ENCODE measurements at places on chromosomes 3 and 15.

DNA sequence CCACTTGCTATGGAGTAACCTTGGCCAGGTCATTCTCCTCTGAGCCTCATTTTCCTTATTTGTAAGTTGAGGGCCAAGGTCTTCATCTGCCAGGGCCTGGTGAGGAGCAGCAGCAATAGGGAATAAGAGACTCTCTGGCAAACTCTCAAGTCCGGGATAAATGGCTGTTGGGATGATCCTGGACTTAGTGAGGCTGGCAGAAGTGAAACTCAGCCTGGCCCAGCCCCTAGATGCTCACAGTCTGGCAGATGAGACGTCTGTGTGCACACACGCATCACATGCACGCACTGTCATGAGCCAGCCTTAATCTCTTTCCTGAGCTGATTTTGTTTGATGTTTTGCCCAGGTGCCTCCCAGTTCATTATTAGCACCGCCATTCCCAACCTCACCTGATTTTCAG lies 26.8 kb downstream of the SLC6A6 start:
- no peak for DNase-seq

DNA sequence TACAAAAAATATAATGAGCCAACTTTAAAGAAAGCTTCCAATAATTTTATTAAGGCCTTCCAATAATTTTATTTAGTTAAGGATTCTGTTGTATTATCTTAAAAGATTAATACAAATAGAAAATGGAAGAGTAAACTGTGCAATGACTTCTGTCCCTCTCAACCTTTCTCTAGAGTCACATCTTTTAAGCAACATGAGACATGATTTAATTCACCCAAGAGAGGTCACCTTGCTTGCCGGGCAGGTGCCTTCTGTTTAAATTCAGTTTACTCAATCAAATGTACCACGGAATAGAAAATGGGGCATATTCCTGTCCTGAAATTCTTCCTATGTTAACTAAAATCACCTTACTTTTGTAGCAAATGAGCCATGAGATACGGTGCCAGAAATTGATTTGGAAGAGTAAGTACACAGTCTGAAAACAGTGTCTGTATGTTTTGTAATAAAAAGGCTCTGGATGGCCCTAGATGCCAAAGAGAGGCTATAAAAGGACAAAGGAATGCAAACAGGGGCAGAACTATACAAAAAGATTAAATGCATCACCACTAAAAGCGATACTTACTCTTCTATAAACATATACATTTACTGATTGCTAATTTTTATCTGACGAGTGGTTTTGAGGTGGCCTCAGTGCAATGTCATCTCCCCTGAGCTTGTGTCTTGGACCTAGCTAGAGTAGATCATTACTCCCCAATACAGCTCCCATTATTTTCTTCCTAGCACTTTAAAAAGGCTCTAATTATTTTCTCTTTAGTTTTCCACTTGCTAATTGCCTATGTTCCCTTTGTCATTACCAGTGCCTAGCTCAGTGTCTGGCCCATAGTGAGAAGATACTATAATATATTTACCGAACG lies 134.0 kb downstream of the FHIT start:
- DNase-seq, result no peak

DNA sequence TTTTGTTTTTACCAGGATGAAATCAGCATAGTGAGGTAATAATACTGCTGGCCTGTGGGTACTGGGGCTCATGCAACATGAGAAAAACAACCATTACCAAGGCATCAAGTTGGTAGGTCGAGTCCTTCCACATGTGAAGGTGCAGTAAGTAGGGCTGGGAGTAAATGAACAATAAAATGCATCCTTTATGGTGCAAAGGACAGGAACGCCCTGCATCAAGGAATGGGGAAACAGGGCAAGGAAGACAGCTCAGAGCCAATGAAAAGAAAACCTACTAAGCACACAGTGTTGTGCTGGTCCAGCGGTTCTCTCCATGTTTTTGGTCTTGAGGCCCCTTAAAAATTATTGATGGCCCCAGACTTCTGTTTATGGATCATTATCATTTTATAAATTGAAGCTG lies 168.5 kb upstream of the TPM1 start:
- DNase-seq, result no peak

DNA sequence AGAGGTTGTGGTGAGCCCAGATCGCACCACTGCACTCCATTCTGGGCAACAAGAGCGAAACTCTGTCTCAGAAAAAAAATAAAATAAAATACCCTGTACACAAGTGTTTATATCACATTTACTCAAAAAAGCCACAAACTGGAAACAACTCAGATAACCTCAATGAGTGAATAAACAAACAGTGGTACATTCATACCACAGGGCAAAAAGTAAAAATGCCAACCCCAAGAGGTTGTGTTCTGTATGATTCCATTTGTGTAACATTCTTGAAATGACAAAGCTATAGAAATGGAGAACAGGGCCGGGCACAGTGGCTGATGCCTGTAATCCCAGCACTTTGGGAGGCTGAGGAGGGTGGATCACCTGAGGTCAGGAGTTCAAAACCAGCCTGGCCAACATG lies 12.9 kb downstream of the EDC3 start:
- no peak for DNase-seq

DNA sequence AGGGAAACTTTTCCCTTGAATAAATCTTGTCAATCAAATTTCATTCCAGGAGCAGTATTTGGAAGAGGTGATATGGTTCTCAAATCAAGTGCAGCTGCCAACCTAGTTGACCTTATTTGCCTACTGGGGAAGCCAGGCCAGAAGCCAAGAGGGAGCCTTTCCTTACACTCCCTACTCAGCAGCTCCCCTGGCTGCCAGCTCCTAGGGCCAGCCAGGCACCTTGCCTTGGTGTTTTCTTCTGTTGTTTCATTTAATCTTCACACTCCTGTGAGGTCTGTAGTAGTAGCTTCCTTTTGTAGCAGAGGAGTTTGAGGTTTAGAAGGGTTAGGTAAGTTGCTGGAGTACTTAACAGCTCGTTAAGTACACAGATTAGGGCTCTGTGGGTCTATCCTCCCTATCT lies 22.6 kb downstream of the MKRN2OS start:
- DNase-seq, result no peak

GRCh38 chr15:92820236-92821021 lies 79.7 kb upstream of the CHD2 start:
- DNase-seq, result peak; percentile 94

DNA sequence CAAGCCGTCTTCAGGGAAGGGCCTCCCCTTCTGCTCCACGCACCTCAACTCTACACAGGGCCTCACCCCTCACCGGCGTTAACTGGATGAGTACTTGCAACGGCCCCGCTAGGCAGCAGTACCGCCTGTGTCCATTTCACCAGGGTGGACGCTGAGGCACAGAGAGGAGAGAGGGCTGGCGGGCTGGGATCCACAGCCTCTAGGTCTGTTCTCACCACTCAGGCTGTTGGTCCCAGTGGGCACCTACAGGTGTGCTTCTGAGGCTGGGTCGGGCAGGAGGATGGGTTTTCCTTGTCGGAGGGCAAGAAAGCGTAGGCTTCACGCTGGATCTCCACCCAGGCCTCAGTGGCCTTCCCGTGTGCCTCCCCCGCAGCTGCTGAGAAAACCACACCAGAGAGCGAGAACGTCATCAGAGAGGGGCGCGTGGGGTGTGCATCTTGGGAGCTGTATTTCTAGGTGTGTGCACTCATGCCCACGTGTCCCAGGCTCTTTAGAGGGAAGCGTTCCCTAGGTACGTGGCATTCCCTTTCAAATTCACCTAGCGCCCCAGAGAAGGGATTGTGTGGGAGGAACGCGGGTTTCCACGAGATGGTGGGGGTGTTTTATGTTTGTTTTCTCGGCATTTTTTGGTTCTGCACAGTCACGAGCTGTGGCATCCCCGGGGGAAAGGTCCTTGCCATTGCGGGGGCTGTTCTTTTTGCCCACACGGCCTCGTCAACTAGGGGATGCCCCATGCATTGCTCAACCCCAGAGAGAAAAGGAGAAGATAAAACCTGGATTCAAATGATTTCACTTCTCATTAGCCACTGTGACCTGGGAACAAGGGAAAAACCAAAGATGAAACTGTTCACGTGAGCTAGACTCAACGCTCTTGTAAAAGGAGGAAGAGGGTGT lies 67.7 kb downstream of the MGLL start:
- no peak for DNase-seq

DNA sequence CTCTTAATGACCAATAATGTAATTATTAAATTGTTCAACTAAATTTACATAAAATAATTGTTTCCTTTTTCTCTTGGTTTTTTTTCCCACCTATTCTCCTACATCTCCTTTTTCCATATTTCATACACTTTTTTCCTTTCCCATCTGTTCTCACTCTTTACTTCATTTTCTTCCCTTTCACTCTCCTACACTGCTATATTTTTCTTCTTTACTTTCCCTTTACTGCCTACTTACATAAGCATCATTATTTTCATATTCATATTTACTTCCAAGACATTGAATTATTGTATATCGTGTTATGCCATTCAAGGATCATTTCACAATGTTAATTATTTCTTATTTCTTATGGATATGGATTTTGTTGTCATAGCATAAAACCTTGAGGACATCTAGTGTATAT lies 1275.6 kb downstream of the NSUN3 start:
- DNase-seq, result no peak

- DNase-seq, result no peak
Measured at GRCh38 chr15:54998661-54999060, 198.1 kb downstream of the RSL24D1 start.

DNA sequence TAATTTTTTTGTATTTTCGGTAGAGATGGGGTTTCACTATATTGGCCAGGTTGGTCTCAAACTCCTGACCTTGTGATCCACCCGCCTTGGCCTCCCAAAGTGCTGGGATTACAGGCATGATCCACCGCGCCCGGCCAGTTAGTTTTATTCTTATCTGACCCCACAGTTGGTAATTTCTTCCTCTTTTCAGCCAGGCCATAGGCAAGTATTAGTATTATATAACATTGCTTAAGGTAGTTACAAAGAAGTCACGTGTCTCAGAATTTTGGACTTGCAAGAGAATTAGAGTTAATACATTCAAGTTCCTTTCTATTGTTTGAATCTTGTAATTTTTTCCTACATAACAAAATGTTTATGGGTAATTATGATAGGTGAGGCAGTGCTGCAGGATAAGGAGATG lies 334.8 kb downstream of the LPP start:
- DNase-seq, result no peak

- peak; percentile 76 for DNase-seq
Measured at GRCh38 chr15:40102897-40103858, 5.5 kb downstream of the BMF start.

DNA sequence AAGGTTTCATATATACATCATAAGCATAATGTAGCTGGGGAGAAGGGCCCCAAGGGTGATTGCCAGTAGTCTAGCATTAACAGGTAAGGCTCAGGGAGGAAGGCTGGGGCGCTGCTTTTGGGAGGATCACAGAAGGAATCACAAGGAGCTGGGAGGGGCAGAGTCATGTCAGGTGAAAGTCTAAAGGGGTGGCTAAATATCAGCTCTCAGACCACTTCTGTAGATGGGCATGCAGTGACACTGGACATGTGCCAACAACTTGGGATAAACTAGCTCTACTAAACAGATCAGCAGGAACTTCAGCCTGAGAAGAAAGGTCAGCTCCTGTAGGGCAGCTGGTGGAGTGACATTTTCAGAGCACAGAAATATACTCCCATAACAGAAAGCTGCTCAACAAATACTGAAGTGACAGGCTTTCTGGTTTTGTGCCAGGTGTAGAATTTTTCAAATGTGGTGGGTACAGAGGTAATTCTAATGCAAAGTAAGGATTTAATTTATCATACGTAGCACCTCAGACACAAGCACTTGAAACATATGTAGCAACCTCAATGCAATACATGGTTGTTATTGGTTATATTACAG lies 79.4 kb downstream of the PEX5L start:
- no peak for DNase-seq
